ENCODE measurements at places on chromosomes 5 and 9.
A peak's percentile ranks its signal among the peaks of the same experiment; 100 is the strongest.

- no peak for DNase-seq
These were observed 561.1 kb downstream of the EBF1 start for GRCh38 chr5:158538506-158539074.

DNA sequence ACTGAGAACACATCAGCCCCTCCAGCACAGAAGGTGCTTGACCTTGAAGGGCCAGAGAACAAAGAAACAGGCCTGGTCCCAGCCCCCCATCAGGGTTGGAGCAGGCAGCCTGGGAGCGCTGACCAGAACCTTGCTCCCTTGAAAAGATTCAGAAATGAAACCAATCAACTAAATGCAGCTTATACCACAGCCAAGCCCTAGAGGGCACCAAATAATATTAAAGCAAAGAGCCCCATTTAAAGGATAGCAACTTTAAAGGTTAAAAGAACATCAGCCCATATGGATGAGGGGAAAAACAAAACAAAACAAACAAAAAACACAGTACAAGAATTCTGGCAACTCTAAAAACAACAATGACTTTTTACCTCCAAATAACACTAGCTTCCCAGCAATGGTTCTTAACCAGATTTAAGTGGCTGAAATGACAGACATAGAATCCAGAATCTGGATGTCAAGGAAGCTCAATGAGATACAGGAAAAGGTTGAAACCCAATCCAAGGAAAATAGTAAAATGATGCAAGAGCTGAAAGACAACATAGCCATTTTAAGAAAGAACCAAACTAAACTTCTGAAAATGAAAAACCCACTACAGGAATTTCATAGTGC is 471.9 kb downstream of the MTRR start:
- DNase-seq, result no peak

GRCh38 chr9:134537951-134538641 is 103.5 kb upstream of the COL5A1 start:
- DNase-seq, result no peak

DNA sequence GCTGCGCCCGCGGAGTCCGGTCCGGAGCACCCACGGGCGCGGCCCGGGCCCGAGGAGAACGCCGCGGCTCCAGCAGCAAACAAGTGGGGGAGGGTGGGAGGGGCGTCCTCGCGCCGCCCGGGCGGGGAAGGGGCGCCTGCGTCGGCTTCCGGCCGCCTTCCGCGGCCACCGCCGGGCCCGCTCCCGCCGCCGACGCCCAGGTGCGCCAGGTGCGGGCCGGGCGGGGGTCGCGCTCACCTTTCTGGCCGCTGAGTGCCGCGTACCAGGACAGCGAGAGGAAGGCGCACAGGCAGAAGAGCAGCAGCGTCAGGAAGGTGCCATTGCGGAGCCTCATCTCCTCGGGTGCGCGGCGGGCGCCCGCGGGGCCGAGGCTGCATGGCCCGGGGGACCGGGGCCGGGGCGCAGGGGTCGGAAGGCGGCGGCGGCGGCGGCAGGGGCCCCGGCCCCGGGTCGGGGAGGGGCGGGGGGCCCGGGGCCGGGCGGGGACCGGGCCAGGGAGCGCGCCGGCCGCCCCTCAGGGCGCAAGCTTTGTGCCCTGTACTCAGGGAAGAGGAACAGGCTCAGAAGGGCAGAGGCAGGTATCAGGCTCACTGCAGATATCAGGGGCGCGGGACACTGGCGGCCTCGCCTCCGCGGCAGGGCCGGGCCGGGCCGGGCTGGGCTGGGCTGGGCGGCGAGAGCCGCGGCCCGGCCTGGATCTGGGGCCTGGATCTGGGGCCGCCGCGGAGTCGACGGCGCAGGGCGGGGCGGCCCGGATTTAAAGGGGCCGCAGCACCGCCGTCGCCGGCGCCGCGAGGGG is at the start of gene MGAT4B:
Gene MGAT4B (minus strand): TSS at position 617 of the 799 bp plus-strand sequence. CDS start 283 bp downstream, at position 334.
- no peak for DNase-seq

- DNase-seq, result no peak
These were observed 3.3 kb upstream of the PBX3 start for GRCh38 chr9:125743682-125744428.

DNA sequence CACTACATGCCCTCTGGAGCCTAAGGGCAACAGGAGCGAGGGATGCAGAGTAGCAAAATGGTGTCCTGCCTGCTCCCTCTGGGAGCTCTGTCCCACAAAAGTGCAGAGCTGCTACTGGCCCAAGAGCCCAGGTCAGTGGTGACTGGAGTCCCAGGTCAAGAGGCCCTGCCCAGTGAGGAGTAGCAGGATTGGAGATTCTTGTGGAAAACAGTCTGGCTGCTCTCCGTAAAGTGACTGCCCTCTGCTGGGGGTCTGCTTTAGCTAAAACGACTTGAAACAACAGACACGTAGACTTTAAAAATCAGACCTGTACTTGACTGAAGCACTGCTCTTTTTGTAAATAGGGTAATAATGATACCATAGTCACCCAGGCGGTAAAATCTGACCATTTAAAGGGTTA is 917.0 kb downstream of the MAT2B start:
- no peak for DNase-seq

GRCh38 chr5:141618030-141618803 is 583 bp downstream of the DIAPH1 start:
- DNase-seq, result peak; percentile 18

GRCh38 chr5:1564182-1564748 is 40.5 kb upstream of the LPCAT1 start:
- no peak for DNase-seq
